Pulmonary artery endothelial cell (primary cell): ENCODE measurements at places on chromosomes 3 and 15. TPM values are rescaled to one million over a fixed set of nuclear protein-coding genes. Genes with fewer than 3 reads are reported as not detected.

SI gene
- not detected in 2 replicates for total RNA-seq

- DNase-seq: no peak
These were observed 105.4 kb upstream of the TNIK start for GRCh38 chr3:171565481-171566058.

- DNase-seq: no peak
These were observed 117.7 kb upstream of the PLCL2 start for GRCh38 chr3:16767006-16767405.

GRCh38 chr3:99505200-99505599 is 133.2 kb upstream of the COL8A1 start:
- no peak for DNase-seq

GRCh38 chr3:188671971-188672370 is 499.8 kb upstream of the TPRG1 start:
- DNase-seq: no peak

GRCh38 chr3:168249205-168249549 is 153.5 kb upstream of the GOLIM4 start:
- DNase-seq: no peak
